ENCODE measurements at places on chromosomes 12 and 14.

- DNase-seq: peak; percentile 67
Observed at GRCh38 chr12:98999559-98999958, 354.5 kb downstream of the APAF1 start.

DNA sequence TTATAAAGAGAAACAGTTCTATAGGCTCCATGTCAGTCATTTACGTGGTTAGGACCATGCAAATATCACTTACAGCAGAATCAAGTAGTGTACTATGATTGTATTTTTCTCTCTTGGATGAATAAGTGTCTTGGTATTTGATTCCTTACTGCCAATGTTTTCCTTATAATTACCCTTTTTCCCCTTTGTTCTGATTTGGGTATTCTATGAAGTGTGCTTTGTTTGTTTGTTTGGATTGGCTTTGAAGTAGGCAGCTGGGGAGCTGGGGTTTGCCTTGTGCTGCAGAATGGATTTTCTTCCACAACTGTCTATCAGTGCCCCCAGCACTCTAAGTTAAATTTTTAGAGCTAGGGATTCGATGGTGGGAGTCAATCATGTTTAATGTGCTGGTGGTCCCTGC is 12.4 kb downstream of the TMEM120B start:
- no peak for DNase-seq

- DNase-seq: no peak
Observed at GRCh38 chr14:68365228-68365627, 427.6 kb downstream of the ZFP36L1 start.

GRCh38 chr14:103496776-103497175 is 25.9 kb downstream of the CKB start:
- DNase-seq: no peak

DNA sequence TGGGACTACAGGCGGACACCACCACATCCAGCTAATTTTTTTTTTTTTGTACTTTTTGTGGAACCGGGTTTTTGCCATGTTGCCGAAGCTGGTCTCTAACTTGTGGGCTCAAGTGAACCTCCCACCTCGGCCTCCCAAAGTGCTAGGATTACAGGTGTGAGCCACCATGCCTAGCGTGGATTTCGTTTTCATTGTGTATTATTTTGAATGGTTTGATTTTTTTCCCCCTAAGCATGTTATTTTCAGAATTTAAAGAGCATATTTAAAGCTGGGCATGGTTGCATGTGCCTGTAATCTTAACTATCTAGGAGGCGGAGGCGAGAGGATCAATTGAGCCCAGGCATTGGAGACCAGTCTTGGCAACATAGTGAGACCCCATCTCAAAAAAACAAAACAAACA is 13.1 kb downstream of the TMEM63C start:
- no peak for DNase-seq

GRCh38 chr14:37089410-37089809 is 83.0 kb downstream of the SLC25A21 start:
- no peak for DNase-seq

GRCh38 chr12:104003596-104003995 is 37.9 kb downstream of the TDG start:
- DNase-seq: no peak

DNA sequence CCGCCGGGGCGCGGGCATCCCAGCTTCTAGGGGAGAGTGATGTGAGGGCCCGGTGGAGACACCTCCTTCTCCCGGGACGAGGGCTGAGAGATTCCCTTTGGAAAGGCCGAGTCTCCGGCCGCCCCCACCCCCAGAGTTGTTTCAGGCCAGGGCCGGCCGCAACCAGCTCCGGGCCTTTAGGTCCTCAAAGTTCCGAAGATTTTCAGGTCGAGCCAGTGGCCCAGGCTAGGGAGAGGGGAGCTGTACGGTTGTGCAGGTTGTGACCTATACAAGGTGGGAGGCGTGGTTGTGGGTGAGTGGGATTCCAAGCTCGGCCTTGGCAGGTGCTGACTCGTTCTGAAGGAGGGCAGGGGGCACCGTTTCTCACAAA is 18.4 kb upstream of the ANKRD33 start:
- no peak for DNase-seq

DNA sequence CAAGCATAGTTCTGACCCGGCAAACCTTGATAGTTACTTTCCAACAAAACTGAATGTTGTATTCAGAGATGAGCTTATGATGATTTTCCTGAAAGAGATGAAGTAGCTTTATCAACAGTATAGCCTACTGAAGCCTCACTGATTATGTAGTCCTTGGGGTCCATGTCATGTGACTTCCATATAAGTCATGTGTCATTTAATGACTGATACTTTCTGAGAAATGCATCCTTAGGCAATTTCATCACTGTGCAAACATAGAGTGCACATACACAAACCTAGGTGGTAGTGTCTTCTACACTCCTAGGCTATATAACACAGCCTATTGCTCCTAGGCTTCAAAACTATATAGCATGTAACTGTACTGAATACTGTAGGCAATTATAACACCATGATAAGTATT is 28.5 kb upstream of the TUBA1C start:
- no peak for DNase-seq

- no peak for DNase-seq
Observed at GRCh38 chr12:16130343-16130742, 147.1 kb downstream of the SLC15A5 start.

DNA sequence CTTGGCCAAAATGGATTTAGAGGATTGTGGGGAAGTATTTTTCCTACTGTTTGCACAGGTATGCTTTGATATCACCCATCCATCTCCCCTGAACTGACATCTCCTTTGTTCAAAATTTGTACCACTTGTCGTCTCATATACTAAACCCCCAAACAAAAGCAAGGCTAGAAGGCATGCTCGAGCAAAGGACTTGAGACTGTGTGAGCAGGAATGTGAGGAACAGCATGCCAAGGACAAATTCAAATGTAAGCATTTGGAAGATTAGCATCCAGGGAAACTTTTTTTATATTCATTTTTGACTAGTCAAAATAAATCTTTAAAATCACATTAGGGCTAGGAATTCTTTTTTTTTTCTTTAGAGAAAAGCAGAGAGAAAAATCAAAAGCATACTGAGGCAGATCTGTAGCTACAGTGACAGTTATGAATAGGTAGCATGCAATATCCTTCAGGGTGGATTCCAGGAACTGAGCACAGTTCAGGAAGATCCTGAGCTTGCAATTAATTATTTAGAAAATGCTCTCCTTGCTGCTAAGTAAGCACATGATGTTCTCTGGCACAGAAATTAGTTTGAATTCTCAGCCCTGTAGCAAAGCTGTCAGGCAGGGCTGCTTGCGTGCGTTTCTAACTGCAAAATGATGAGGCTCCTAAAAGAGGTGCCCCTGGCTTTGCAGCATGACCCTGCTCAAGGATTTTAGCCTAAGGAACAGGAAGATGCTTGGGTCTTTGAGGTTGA is 327.7 kb downstream of the LRIG3 start:
- DNase-seq: peak; percentile 11

- DNase-seq: peak; percentile 34
Observed at GRCh38 chr14:101933209-101933608, 31.2 kb upstream of the DYNC1H1 start.

DNA sequence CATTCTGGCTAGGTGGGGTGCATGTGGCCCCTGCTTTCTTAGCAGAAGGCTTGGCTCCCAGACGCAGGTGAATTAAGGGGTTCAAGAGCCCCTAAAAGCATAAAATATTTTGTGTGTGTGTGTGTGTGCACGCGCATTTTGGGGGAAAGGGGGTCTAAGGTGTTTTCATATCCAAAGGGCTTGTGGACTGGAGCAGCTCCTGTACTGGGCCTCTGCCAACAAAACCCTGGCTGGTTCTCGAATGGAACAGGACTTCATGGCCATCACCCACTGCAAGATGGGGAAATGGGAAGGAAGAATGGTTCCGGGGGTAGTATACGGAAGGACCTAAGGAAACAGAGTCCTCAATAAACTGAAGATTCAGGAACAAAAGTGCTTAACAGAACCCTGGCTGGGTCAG is 3.9 kb upstream of the ATN1 start:
- peak; percentile 57 for DNase-seq

DNA sequence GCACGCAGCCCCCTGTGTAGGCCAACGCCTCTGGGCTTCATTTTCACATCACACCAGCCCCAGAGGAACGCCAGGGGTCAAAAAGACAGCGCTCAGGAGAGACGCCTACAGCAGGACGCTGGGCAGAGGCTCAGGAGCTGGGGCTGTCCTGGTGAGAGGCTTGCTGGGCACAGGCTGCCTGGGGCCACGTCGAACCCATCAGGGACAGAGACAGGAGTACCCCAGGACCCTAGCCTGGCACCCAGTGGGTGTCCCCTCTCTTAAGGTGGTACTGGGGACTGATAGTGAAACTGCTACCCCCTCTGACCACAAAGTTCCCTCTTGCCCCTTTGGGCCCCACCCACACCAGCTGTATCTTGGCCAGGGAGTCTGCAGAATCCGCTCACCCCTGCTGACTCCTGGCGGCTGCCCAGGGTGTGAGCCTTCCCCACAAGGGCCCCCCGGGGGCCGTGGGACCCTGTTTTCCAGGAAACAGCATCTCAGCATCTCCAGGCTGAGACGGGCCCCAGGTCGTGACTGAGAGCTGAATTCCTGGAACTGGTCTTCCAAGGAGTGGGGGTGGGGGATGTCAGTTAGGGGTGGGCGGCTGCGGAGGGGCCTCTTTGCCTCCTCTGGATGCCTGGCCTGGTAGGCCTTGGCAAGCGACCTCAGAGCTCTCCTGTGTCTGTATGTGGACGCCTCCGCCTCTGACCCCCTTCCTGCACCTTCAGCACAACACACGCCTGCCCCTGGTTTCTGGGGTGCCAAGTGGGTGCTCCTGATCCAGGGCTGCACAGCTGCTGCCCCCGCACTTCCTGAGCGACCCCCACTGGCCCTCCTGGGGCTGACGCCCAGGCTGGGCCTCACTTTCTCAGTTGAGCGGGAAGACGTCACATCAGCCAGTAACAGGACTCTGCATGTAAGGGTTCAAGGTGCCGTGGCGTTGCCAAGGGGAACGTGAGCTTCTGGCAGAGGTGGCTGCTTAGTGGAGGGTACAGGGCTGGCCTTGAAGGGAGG is 321.9 kb upstream of the RTL1 start:
- no peak for DNase-seq

GRCh38 chr14:105138551-105139111 is 29.9 kb downstream of the JAG2 start:
- no peak for DNase-seq

GRCh38 chr14:50773632-50774541 is 57.1 kb downstream of the NIN start:
- peak; percentile 46 for DNase-seq

DNA sequence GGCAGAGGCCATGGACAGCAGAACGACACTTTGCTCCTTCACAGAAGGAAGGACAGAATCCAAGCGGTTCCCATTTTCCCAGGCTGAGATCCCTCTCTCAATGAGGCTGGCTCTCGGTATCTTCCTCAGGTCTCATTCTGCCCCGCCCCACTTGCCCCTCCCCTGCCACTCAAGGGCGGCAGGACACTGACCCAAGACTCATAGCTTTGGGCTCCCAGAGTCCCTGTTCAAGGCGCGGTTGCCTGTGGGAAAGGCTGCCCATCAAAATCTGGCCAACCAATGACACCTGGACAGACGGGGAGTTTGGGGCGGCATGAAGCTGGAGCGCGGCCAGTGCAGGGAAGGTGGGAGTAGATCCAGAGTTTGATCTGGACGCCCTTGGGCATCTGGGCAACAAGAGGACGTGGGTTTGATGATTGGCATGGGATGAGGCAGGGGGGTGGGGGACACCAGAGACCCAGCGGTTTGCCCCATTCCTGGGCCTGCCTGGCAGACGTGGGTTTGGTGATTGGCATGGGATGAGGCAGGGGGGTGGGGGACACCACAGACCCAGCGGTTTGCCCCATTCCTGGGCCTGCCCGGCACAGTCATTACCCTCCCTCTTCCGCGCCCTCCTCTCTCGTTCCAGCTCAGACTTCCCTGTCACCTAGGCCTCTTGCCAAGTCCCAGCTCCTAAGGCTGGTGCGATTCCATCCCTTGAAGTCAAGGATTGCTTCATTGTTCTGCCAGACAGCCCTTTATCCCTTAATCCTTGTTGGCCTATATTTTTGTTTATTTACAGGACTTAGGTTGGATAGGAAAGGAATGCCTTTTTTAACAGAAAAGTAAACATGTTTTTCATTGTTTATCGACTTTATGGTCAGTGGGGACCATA is 92.1 kb downstream of the NINJ2 start:
- peak; percentile 46 for DNase-seq

DNA sequence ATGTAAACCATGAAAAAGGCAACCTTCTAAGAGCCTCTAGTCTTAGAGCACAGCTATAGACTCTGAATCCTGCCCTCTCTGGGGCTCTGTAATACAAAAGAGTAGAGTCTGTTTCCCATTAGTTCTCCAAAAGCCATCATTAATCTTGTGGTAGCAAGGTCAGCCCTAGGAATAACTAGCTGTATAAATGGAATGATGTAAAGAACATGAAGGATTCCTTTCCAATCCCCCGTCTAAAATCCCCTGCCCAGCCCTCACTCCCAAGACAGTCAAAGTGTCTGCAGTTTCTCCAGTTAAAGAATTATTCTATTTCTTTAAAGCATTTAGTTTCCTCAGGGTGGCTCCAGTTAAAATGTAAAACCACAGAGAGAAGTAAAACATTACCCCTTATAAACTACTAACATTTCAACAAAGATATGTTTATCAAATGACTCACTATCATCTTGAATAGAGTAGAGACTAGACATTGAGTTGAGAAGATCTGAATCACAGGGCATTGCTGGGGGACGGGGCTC is 104.2 kb downstream of the ST8SIA1 start:
- no peak for DNase-seq

DNA sequence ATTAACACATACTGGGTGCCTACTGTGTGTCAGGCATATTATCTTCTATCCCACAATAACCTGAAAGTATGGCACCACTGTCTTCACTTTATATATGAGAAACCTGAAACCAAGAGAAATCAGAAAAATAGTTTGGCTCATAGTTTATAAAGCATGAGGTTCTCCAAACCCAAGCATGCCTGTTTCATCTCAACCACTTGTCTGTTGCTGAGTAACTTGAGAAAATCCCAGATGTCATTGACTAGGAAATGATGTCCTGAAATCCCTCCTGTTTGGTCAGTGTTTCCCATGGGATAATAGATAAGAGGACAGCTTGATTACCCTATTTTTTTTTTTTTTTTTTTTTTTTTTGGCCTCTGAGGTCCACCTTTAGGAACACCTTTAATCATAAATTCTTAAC is 2.6 kb upstream of the IFNG-AS1 start:
- no peak for DNase-seq

- no peak for DNase-seq
Observed at GRCh38 chr12:71972441-71973074, 33.9 kb downstream of the TPH2 start.

GRCh38 chr14:95508377-95508776 is 8.1 kb downstream of the SYNE3 start:
- no peak for DNase-seq

- peak; percentile 76 for DNase-seq
Observed at GRCh38 chr14:79363291-79363690, 848.0 kb downstream of the DIO2 start.
